Stimulated activated CD4-positive, alpha-beta T cell treated with anti-CD3 and anti-CD28 coated beads, Interleukin-4, amount 100 ng/mL, for 48 hours (primary cell): ENCODE measurements at places on chromosomes 1 and 21.

GRCh38 chr1:54439550-54440223, 33.5 kb upstream of the SSBP3 start:
- DNase-seq, result no peak

- no peak for DNase-seq
Measured at GRCh38 chr1:207393610-207394009, 60.5 kb upstream of the CR2 start.

DNA sequence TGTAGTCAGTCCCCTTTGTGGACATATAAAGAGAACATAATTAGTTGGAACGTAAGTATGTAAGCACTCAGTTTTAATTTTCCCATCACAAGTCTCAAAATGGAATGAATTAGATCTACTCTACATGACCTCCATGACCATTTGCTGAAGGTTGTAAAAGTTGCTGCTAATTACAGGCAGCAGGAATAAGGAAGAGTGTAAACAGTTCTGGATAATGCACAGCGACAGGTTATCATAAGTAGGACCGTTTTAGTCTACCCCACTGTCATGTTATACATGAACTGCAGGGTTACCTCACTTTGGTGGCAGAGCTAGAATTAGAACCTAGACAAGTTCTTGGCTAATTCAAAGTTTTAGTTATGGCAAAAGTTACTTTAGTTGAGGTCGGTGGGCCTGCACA, 21.7 kb downstream of the YTHDF2 start:
- DNase-seq, result no peak

- no peak for DNase-seq
Measured at GRCh38 chr1:235843461-235843961, 23.2 kb downstream of the LYST start.

DNA sequence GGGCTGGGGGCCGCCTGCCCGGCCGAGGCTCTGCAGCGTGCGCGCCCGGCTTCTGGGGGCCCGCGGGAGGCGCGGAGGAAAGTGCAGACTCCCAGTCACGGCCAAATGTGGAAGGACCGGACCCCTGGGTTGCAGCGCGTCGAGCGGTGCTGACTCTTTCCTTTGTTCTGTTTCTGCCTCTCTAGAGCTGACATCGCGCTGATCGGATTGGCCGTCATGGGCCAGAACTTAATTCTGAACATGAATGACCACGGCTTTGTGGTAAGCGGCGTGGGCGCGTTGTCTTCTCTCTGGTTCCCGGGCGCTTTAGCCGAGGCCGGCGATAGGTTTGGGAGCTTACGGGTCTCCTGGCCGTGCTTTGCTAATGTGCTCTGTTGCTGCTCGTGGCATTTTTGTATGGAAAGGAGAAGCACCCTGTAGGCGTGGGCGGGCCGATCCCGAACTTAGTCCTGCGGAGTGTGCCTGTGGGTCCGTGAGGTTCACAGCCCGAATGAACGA, 629 bp downstream of the PGD start:
- peak; percentile 10 for DNase-seq

DNA sequence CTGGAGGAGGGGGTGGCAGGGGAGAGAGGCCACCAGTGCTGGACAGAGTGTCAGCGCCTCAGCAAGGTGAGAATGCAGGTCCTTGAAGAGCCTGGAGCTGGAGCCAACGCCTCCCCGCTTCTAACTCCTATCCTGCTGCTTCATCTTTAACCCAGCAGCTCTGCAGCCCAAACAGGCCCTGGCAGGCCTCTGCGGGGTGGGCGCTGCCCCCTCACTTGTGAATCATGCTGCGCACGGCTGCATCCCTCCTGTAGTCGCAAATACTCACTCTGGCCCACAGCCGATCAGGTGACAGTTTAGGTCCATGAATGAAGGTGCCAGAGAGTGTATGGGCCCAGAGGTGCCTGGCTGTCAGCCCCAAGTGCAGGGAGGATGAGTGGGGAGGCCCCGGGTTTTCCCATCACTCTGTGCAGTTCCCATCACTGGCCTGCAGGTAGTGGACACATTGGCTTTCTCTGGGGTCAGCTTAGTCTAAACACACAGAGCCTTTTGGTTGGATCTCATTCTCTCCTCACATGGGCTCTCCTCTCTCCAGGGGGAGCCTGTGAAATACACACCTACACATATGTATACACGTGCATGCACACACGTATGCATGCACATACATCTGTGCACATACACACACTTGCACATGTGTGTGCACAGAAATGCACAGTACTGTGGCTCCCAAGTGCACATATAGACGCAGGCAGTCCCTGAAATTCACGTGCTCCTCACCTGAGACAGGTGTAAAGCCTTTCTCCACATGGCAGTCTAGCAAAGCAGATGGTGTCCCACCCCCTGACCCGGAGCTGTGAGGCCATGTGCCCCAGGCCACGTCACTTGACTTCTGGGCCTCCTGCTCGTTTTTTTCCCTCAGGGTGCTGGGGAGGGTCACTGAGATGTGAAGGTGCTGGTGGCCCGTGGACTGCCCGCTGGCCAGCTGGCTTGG, 52.0 kb downstream of the TRIM11 start:
- no peak for DNase-seq

- DNase-seq, result no peak
Measured at GRCh38 chr1:187408212-187409004, 579.7 kb downstream of the PLA2G4A start.
